ENCODE measurements at places on chromosomes 4 and X.

DNA sequence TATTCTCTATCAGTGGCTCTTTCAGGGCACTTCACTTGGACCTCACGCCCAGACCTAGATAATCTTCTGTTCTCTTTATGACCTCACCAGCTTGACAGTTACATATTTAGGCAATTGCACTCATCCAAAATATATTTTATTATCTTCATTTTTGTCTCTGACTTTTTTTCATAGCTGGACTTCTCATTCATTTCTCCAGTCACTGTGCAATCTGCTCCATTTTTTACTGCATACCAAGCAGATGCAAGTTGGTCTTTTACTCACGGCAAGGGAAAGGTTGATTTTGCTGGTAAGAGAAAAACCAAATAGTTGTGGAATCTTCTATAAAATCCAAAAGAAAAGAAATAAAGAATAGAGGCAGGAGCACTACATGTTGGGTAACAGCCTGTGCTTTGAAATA, 31.7 kb downstream of the MAD2L1 start:
- DNase-seq = no peak

DNA sequence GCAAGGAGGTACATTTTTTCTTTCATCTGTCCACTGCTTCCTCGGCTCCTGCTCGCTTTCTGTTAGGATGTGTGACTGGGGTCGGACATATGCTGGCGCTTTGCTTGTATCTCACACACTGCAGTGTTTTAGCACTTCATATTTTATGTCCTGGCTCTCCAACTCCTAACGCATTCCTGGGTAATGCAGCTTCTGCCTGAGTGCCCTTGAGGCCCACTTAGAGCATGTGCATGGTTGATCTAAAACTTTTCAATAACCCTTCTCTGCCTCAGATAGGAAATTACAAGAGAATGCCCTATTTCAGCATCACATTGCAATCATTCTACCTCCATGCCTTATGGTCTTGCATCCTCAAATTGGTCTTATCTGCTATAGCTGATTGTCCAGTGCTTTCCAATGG, 65.3 kb downstream of the NEIL3 start:
- DNase-seq = no peak

GRCh38 chr4:6909970-6910339, 329 bp downstream of the TBC1D14 start:
- DNase-seq = peak; percentile 55

DNA sequence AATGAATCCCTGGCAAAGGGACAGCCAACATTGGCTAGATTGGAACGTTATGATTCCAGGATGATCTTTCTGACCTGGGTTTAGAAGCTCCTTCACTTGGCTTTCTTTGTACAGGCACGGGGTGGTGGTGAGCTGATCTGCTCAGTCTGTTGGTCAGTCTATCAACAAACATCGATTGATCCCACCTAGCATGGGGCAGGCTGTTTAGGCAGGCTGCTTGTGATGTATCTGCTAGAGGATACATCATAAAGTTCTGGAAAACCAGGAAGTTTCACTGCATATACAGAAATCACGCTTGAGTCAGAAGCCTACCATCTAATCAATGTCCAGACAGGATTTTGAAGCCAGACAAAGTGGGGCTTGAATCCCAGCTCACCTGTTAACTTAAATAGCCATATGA, 6.9 kb downstream of the FRMD7 start:
- DNase-seq = no peak

DNA sequence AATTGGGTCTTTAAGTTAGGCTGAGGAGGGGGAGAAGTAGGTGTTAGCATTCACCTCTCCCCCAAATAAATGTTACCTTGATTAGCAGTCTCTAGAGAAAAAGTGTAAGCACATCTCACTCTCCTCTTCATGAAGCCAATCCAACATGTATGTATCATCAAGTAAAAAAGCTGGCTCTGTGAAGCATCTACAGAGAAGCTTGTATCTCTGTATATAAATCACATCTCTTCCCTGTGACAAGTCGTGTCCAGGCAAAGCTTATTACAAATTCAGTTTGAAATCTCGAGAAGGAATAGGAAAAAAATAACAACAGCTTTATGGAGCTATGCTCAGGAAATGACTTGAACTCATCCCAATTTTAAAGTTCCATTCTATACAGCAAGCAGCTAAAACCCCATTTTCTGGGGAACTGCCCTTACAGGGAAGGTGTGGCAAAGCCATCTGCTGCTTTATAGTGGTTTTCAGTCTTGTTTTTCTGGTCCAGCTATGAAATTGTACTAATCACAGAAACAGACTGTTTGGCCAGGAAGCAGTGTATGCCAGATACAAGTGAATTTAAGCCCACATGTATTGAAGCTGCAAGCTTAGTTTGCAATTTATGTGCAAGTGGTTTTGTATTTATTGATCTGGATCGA, 313.3 kb upstream of the NOCT start:
- DNase-seq = no peak

DNA sequence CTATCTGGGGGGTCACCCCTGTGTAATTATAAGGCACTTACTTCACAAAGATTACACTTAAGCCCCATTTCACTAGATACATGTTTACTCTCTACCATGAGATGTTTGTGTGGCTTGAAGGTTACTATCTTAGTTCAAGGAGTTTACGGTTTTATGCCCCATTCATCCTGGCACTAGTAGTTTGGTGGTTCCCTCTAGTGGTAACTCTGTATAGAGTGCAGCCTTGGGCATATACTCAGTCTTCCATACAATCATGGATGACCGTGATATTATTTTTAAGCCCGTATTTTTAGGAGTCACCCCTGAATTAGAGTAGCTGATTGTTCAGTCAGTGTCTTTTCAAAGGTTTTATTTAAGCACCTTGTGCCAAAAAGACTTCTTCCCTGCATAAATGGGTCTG, 109.9 kb upstream of the FAM47C start:
- DNase-seq = peak; percentile 65

DNA sequence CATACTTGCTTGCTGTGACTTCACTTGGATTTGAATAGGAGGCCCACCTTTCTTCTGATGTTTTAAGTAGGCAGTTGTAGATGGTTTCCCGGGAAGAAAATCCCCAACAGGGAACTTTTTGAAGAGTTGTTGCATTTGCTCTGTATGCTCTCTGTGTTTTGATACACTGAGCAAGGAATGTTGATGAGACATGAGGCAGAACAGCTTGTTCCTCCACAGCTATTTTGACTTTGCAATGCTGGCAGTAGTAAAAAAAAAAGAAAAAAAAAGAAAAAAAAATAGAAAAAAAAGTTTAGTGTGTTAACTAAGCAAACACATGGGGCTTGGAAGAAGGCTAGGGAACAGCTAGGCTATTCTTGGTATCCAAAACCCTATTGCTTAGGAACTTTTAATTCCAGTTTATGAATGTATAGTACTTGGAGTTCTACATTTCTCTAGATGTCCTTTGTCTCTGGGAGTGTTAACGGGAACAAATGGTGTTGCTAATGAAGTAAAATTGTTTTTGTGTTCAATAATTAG, 23.4 kb upstream of the PAQR3 start:
- no peak for DNase-seq

DNA sequence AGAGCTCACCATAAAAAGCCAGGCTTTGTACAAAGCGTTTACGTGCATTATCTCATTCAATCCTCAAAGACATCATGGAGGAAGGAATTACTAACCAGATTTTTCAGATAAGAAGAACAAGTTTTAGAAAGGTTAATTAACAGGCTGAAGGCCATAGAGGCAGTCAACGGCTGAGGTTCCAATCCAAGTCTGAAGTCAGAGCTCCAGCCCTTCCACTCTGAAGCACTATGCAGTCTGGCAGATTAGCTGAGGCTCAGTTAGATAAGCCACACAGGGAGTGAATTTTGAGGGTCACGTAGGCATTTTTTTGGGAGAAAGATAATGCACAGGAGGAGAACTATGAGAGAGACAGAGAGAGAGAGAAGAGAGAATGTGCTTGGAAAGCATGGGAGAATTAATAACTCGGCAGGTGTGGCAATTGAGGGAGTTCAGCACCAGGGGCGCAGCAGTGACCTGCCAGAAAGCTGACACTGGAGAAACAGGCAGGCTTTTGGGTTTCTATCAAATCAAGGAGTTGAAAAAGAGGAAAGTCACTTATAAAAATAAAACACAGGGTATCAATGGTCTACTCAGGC, 116.5 kb upstream of the NAP1L5 start:
- no peak for DNase-seq

- no peak for DNase-seq
Observed at GRCh38 chrX:112218388-112218787, 135.8 kb upstream of the TRPC5 start.

DNA sequence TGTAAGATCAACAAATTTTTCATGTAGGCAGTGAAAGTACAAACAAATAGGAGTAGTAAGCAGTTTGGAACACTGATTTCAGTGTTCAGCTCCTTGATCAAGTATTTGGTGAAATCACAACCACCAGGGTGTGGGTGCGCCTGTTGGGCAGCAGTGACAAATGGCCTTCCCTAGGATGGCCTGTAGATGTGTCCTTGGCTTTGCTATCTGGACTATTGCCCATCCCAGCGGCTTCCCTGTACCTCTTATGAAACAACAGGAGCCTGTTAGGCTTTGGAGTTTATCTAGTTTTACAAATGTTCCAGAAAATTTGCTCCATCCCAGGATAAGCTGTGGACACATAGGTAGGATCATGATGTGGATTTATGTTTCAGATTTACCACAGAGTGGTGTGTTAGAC, 216.8 kb upstream of the FAT1 start:
- no peak for DNase-seq

GRCh38 chrX:66255359-66255967, 91.4 kb downstream of the HEPH start:
- no peak for DNase-seq

DNA sequence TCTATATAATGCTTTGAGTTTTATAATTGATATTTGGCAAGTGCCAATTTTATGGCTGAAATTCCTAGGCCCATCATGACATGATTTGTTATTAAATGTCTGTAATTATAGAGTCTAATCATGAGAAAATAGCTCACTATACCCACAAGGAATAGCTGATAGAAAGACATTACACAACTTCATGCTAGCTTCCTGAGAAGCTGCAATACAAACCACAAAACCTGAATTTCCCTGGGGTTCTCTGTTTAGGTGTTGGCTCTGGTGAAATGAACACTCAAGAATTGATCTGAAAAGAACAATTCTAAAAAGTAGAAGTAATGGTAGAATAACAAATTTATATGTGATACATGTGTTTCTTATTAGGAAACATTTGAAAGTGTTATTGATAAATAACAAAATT, 169.6 kb downstream of the GASK1B start:
- no peak for DNase-seq

- no peak for DNase-seq
Observed at GRCh38 chrX:133405498-133406185, 9.6 kb downstream of the GPC4 start.

DNA sequence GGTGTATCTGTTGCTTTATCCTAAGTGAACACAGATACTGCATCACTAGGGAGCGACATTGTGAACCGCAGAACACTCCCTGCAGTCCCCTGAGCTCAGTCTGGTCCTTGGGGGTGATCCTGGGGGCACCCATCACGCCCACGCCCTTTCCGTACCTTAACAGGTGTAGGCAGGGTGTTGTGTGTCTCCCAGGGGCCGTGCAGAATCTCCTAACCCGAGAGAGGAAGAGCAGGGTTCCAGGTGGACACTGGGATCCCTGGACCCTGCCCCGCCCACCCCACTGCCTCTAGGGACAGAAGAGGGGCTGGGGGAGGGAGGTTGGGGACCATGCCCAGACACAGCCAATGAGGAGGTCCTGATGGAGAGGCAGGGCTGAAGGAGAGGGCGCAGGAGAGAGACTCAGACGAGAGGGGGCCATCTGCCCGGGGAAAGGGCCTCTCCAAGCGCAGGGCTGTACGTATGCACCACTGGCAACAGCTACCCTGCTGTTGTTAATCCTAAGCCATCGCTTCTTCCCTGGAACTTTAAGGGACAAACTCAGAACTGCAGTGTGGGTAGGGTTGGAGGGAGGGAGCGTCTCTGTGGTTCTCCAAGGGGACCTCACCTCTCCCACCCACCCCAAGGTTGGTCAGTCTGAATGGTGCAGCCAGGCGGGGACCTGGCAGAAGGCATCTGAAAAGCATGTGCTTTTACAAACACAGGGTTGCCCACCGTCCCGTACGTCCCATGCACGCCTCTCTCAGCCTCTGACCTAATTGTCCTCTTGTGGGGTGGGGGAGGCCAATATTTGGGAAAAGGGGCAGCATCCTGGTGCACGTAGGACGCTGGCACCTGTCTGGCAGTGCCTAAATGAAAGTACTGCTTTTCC, 2.5 kb downstream of the P2RY8 start:
- DNase-seq = no peak

- peak; percentile 13 for DNase-seq
Observed at GRCh38 chrX:74465424-74465823, 44.1 kb downstream of the SLC16A2 start.

GRCh38 chr4:62410371-62411003, 1210.4 kb downstream of the ADGRL3 start:
- DNase-seq = no peak

GRCh38 chrX:55210931-55211677, 9.0 kb upstream of the PAGE5 start:
- DNase-seq = no peak

Data from A673 (cell line).